HAP-1 (cell line): ENCODE measurements at places on chromosomes 1 and 21.

- DNase-seq: no peak
Measured at GRCh38 chr1:161706482-161707347, at the start of gene FCRLA. FCRLA (plus strand) TSS chr1:161707229; CDS start chr1:161707265, 36 bp downstream.

DNA sequence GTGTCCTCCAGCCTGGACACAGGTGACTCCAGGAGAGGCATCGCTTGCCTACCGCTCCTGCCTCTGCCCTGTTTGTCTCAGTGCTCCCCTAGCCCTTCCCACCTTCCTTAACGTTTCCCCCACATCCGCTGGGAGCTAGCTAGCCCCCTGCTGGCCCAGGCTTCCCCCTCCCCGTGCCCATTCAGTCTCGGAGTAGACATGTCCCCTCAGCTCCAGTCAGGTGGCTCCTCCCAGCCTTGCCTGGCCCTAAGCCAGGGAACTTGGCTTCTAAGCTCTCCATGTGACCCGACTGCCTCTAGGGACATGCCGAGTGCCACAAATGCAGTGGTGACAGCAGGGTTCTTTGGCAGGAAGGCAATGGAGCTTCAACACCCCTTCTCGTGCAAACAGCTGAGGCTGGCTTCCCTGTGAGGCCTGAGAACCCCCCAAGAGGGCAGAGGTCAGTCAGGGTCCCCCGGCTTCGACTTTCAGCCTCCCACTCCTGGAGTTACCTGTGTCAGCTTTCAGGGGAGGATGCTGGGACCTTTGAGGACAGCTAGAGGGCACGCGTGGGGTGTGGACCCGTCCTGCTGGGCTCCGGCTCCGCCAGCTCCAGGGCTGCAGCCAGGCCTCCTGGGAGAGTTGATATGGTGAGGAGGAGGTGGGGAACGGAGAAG lies 16.2 kb downstream of the DRAXIN start:
- DNase-seq: peak; percentile 68

GRCh38 chr1:164443166-164443565 lies 115.8 kb upstream of the PBX1 start:
- DNase-seq: no peak

DNA sequence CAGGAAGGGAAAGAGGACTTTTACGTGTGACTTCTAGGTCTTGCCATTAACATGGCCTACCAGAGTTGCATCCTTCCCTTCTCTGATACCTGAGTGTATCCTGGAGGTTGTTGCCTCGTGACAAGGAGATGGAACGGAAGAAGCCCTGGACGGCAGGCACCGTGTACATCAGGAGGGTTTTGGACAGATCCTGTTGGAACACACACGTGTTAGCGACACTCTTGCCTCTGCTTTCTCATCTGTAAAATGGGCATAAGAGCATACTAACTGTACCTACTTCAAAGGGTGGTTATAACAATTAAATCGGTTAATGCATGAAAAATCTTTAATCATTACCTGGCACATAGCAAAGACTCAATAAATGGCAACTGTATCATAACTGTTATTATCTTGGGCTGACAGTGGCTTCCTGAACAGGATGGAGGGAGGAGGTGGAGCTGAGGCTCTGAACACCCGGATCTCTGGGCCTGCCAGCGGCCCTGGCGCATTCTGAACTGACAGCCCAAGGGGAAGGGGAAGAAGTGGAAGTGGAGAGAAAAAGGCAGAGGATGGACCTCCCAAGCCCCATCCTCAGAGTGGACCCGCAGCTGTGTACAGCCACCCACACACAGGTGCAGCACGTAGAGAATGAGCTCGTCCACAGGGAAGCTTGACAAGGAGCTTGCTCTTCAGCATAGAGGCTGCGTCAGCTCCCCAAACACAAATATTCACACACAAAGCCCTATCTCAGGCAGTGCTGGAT lies 30.2 kb upstream of the EXOSC10 start:
- DNase-seq: no peak

GRCh38 chr1:181104042-181104789 lies 15.7 kb downstream of the IER5 start:
- DNase-seq: no peak

DNA sequence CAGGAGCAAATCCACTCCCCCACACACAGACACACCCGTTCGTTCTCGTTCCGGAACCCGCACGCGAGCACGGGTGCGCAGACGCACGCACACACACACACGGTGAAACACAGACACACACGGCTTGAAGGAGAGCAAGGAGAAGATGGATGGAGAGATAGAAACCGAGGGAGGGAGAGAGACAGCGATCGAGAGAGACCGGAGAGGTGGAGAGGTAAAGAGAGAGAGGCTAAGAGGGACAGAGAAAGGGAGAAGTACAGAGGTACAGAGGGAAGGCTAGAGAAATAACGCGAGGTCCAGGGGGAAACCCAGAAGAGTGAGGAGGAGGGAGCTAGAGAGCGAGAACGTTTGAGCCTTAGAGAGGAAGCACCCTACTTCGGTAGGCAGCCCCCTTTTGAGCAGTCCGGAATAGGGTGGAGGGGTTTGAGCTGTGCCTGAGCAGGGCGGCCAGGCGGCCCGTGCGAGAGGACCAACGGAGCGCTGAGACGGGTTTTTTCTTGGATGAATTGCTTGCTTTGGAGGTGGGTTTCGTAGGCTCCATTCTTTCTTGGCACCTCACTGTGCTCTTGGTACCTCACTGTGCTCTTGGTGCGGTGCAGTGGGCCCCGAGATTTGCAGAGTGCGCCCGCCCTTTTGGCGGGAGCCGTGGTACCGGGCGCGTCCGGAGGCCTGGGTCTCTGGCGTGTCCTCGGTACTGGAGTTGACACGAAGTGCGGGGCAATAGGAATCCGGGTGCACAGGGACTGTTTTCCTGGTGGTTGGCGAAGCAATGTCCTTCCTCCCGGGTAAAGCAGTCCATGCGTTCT lies 88.4 kb upstream of the RHOU start:
- peak; percentile 54 for DNase-seq

- no peak for DNase-seq
Measured at GRCh38 chr1:15206418-15207030, 40.5 kb upstream of the FHAD1 start.

GRCh38 chr1:220473440-220473839 lies 54.5 kb upstream of the MARK1 start:
- no peak for DNase-seq

GRCh38 chr1:54371942-54372275 lies 34.3 kb downstream of the SSBP3 start:
- no peak for DNase-seq
